ENCODE measurements at places on chromosomes 4 and X.
A peak's percentile ranks its signal among the peaks of the same experiment; 100 is the strongest.

- no peak for DNase-seq
- H3K36me3 ChIP-seq = no peaks in the 10 kb centered on the region
- H3K27ac ChIP-seq = no peak overlapping the region
- H3K4me3 ChIP-seq = no peak overlapping the region
- H3K4me1 ChIP-seq = no peaks in the 10 kb centered on the region
Observed at GRCh38 chr4:41290479-41290878, 33.8 kb downstream of the UCHL1 start.

DNA sequence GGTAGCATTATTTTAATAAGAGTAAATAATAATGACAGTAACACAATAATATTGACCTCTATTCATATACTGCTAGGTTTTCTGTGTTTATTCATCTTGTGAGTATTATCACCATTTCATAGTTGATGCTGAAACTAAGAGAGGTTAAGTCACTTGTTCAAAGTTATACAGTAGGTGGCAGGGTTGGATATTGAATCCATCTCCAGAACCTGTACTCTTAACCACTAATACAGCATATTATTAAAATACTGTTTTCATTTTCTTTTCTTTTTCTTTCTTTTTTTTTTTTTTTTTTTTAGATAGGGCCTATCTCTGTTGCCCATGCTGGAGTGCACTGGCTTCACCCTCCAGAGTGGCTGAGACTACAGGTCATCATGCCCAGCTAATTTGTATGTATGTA, 7.1 kb upstream of the ELF2 start:
- no peaks in the 10 kb centered on the region for H3K4me1 ChIP-seq
- no peak for DNase-seq
- peaks cover under 1% of the 10 kb centered on the region for H3K27me3 ChIP-seq
- H3K27ac ChIP-seq = no peak overlapping the region
- H3K4me3 ChIP-seq = no peak overlapping the region
- H3K36me3 ChIP-seq = no peaks in the 10 kb centered on the region

- H3K27me3 ChIP-seq = peaks cover 7% of the 10 kb centered on the region
- no peak overlapping the region for H3K4me3 ChIP-seq
- no peak overlapping the region for H3K27ac ChIP-seq
- H3K36me3 ChIP-seq = no peaks in the 10 kb centered on the region
- DNase-seq = no peak
Observed at GRCh38 chr4:40842318-40842717, 92.6 kb downstream of the NSUN7 start.

DNA sequence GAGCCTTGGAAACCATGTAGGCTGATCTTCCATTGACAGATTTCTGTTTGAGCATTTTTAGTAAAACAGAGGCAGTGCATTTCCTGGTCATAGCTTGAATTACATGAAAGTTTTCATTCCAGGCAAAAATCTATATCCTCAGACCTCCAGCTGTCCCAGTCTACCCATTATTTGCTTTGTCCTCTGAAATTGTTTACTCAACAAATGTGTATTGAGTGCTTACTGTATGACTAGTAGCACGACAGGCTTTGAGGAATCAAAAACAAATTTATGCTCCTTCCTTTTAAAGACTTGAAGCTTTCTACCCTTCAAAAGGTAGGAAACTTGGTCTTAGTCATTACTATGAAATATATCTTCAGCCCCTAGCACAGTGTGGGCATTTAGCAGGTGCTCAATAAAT, 307.9 kb upstream of the IGFBP7 start:
- H3K4me3 ChIP-seq = no peak overlapping the region
- no peaks in the 10 kb centered on the region for H3K36me3 ChIP-seq
- H3K27ac ChIP-seq = no peak overlapping the region
- H3K27me3 ChIP-seq = no peaks in the 10 kb centered on the region
- no peak for DNase-seq
- no peaks in the 10 kb centered on the region for H3K4me1 ChIP-seq

DNA sequence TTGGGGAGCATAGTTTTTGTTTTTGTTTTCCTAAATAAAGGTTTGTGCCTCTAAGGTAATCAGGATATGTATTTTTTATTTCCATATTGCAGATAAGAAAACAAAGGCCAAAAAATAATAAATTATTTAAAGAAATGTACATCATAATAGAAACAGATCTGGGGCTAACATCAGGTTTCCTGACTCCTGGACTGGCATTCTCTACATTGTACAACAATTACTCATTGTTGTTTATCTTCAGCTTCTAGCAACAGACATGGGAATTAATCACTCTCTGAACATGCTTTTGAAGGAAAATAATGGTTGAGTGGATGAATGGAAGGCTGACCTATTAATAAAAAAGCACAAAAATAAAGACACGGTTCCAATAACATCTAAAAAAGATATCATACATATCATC, 146.2 kb downstream of the KCNIP4 start:
- H3K4me3 ChIP-seq = no peak overlapping the region
- H3K27ac ChIP-seq = no peak overlapping the region
- H3K27me3 ChIP-seq = peaks cover 2% of the 10 kb centered on the region
- no peak for DNase-seq

DNA sequence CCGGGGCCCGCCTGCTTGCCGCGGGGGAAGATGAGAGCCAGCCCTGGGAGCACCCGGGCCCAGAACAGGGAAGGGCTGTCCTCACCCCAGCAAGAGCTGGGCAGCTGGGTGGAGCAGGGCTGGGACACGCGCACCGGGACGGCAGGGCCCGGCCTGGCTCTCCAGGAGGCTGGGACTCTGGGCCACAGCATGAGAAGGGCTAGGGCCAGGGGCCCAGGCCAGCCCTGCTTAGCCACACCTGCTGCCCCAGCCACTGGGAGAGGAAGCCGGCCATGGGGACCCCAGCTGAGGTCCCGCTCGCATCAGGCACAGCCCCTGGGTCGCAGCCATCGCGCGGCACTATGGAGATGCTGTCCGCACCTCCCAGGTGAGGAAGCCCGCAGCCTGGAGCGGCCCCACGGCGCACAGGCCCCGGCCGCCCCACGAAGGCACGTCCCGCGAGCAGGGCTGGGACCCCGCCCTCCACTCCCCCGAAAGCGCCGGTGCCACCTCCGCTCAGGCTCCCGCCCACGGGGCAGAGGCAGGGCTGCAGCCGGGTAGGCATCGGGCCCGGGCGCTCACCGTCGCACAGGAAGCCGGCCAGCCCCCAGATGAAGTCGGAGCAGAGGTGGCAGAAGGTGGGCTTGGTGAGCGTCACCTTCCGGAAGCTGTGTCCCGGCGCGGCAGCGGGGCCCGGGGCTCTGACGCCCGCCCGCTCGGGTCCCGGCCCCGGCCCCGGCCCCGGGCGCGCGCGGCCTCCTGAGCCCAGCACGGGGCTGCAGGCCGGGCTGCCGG, 531 bp downstream of the DGKQ start:
- peaks cover 13% of the 10 kb centered on the region for H3K4me1 ChIP-seq
- peak overlapping the region; percentile 8 for H3K27ac ChIP-seq
- H3K36me3 ChIP-seq = no peaks in the 10 kb centered on the region
